Right renal pelvis (tissue), 4 donors: ENCODE measurements at places on chromosomes 4 and X.

- no peak for DNase-seq
These were observed 12.8 kb downstream of the SMIM10L2A start for GRCh38 chrX:135434258-135435138.

GRCh38 chr4:112060212-112060611 lies 85.0 kb upstream of the FAM241A start:
- DNase-seq = no peak

- DNase-seq = no peak
These were observed 59.3 kb downstream of the SHROOM2 start for GRCh38 chrX:9845578-9845952.

GRCh38 chr4:112038861-112039260 lies 106.4 kb upstream of the FAM241A start:
- no peak for DNase-seq

DNA sequence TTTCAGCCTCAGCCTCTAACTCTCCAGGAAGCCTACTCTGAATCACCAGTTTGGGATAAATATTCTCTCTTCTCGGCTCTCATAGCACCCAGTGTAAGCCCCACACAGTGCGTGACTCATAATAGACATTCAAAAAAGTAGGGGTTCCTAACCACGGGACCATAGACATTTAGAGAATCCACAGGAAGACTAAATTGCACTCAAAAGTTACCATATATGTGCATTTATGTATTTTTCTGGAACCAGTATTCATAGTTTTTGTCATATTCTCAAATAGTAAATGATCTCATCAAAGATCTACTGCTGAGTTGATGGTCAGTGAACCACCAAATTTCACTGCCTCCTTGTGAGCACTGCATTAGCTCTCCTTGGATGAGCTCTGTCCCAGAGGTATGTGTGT lies 625.7 kb downstream of the SMARCA1 start:
- DNase-seq = no peak

- no peak for DNase-seq
These were observed 389.7 kb downstream of the GPM6A start for GRCh38 chr4:175422331-175422730.

GRCh38 chr4:87944967-87945366 lies 30.5 kb upstream of the SPP1 start:
- DNase-seq = no peak

DNA sequence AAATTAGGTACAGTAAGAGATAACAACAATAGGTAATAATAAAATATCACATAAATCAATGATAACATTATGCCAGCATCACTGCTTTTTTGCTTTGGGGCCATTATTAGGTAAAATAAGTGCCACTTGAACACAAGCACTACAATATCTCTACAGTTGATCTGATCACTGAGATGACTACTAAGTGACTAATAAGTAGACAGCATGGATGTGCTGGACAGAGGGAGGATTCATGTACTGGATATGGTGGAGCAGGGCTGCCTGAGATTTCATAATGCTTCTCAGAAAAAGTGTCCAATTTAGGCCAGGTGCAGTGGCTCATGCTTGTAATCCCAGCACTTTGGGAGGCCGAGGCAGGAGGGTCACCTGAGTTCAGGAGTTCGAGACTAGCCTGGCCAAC lies 137.8 kb upstream of the IL1RAPL2 start:
- DNase-seq = no peak

GRCh38 chrX:9698576-9698975 lies 67.1 kb downstream of the GPR143 start:
- DNase-seq = no peak
